SIG-M5 (cell line): ENCODE measurements at places on chromosomes 5 and 9.

DNA sequence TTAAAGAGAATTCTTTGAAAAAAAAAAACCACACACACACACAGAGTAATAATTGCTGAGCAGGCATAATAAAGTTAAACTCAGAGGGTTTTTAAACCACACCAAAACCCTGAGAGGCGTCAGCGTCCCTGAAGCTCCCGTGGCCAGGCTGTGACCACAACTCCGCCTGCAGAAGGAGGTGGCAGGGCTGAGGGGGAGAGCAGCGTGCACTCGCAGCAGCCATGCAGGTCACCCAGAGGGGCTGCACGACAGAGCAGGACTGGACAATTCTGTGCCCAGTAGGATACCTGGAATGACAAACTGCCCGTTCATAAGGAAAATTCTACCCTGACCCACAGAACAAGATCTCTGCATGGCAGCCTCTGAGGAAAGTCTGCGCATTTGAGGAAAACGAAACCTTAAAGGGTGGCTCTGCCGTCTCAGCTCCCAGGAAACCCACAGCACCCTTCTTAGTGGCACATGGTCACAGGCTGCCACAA lies 44.0 kb downstream of the ROR2 start:
- DNase-seq, result no peak

DNA sequence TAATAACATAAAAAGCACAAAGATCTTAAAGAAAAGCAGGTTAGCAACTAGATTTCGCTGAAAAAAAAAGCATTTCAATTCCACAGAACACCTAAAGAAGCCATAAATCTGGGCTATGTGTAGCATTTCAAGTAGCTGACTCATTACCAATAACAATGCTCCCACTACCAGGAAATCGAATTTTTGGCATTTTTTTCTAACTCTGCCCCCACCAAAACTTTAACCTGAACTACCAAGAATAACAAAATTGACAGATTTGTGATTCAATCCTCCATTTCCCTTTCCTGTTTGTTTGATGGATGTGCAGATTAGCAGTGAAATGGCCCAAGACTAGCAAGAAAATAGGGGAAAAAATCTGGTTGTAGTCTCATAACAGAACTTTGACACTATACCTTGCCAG lies 180.2 kb downstream of the RASEF start:
- DNase-seq, result no peak

DNA sequence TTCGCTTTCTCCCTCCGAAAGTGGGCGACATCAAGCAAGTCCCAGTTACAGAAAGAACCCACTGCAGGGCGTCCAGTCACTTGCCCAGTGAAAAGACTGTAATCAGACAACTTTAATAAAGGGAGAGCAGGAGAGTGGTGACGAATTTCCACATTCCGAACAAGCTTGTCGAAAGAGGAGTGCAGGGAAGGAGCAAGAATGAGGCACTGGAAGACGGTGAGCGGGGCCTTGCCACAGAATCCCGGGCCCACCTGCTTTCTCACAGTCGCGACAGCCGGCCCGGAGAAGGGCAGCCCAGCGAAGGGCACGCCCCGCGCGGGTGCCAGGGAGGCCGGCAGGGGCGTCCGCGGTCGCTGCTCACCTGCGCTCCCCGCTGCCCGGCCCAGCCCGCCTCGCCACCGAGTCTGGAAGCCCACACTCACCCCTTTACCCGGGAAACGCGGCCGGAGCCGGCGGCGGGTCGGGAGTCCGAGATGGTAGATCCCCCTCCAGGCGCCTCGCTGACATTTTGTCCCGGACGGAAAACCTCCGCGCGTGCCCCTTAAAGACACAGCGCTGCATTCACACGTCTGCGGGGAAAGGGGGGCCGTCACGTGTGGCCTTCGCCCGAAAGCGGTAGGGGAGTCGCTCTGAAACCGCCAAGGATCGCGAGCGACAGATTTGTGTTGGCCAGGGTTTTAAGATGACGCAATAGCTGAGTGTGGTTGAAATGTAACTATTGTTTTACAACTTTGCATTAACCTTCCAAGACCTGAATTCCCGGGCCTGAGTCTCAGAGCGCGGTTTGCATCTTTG lies at the start of gene ZBED3:
Gene ZBED3 (minus strand): TSS at position 597 of the 795 bp plus-strand sequence. CDS start 9,407 bp downstream, outside the sequence.
- no peak for DNase-seq

DNA sequence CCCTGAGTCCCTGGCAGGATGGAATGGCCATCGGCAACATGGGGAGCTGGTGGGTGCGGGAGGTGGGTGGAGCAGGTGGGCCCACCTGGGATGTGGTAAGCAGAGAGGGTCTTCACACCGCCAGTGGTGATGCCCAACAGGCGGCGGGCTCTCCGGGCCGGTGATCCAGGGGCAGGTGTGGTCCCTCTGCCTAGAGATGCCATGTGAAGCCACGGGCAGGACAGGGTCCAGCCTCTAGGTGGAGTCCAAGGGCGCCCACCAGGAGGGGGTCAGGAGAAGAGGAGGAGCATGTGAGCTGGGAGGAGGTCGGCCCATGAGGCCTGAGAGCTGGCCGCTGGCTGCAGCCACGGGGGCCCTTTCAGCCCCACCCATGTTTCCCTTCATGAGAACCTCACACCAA lies 221.1 kb downstream of the FANCC start:
- no peak for DNase-seq

DNA sequence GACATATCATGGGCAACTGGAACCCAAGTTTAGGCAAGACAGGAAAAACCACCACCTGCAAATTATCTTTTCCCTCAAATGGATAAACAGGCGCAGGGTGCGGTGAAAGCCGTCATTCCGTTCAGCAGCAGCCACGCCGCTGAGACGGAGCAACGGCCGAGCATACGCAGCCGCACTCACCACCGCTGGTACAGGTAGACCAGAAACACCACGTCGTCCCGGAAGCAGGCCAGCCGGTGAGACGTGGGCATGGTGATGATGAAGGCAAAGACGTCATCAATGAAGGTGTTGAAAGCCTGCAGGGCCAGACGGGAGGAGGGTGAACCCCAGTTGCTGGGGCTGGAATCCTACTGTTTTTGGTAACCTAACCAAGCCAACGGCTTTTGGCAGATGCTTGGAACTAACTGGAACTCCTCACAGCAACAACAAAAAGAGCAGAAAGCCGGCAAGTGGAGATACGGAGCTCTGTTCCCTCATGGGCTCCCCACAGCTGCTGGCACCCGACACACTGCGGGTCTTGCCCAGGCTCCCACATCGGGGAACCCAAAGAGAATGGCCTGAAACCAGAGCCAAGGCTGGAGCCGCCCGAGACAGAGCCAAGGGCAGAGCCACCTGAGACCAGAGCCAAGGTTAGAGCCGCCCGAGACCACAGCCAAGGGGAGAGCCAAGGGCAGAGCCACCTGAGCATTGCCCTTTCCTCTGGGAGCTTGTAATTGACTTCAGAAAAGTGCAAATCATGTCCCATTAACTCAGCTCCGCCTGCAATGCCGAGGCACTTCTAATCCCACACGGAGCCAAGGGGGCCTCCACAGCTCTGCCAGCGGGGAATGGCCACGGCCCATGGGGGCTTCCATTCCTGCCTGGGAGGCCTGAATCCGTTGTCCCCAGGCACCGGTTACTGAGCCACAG lies 24.2 kb downstream of the CLPTM1L start:
- no peak for DNase-seq

DNA sequence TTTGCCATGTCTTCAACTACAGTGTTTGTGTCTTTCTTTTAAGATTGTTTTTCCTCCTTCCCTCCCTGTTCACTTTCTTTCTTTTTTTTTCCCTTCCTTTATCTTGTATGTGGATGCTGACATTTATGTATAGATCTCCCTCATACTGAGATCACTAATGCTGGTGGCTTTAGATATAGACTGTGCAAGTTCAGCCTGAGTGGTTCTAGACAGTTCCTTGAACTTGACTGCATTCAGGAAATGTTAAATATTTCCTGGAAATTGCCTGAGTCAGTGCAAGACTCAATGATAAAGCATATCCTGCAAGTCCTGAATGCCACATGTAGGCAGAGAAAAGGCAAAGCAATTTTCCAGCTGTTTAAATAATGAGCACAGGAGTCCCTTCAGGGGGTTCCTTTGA lies 182.5 kb upstream of the NR3C1 start:
- no peak for DNase-seq

GRCh38 chr5:88808153-88808552 lies 74.8 kb downstream of the MEF2C start:
- no peak for DNase-seq

GRCh38 chr9:35858458-35858857 lies 11.7 kb downstream of the OR13J1 start:
- DNase-seq, result no peak

- DNase-seq, result no peak
Observed at GRCh38 chr5:134115806-134116175, 1.3 kb downstream of the TCF7 start.

GRCh38 chr5:76111477-76112174 lies 28.4 kb downstream of the SV2C start:
- DNase-seq, result no peak

- no peak for DNase-seq
Observed at GRCh38 chr9:110835404-110835803, 166.8 kb downstream of the MUSK start.

GRCh38 chr9:124841075-124841821 lies 12.0 kb upstream of the WDR38 start:
- no peak for DNase-seq

GRCh38 chr5:13325765-13326164 lies 618.7 kb downstream of the DNAH5 start:
- DNase-seq, result no peak

DNA sequence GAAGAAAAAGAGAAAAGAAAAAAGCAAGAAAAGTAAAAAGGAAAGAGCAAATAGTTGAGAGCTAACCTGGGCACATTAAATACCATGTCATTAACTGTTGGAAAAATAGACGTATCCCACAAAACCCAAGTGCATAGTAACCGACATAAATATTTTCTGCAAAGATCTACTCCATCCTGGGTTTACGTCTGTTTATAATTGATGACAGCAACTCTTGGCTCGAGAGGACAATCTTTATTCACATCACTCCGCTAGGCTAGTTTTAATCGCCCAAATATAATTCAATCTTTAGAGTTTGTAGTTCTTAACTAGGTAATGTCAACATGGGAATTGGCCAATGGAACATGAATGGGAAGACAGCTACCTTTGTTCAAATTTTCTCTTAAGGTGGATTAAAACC lies 321.7 kb upstream of the TNC start:
- DNase-seq, result no peak

GRCh38 chr5:53089481-53089991 lies 20.0 kb downstream of the MOCS2 start:
- no peak for DNase-seq

GRCh38 chr9:91943478-91944470 lies 6.3 kb downstream of the ROR2 start:
- DNase-seq, result no peak

DNA sequence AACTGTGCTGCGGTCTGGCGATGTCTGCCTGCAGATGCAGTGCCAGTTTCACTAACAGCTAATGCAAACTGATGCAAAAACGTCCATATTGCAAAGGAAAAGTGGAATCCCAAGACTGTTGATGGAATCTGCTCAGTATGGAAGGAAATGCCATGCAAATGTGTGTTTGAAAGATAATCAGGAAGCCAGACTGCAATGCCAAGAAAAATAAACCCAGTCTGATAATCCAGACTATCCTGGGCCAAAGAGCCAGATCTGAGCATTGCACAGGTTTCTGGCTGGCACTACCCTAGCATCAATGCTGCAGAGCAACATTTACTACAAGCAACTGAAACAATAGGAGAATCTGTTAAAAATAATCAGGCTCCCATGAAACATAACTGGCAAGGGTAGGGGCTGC lies 130.3 kb downstream of the FSTL4 start:
- DNase-seq, result no peak

DNA sequence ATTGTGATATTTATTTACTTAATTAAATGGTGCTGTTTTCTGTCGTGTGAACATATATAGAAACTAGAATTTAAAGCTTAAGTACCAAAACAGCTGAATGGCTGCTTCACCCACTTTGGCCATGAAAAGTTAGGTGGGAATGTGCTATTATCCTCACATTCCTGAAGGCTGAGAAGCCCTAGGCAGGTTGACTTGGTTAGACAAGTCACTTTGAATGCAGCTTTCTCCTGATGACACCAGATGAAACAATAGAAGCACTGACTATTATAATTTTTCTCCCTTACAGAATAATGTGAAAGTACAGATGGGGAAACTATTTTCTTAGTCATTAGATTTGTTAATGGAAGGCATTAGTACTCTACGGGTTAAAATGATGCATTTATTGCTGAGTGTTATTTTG lies 65.1 kb upstream of the C5orf46 start:
- DNase-seq, result no peak

DNA sequence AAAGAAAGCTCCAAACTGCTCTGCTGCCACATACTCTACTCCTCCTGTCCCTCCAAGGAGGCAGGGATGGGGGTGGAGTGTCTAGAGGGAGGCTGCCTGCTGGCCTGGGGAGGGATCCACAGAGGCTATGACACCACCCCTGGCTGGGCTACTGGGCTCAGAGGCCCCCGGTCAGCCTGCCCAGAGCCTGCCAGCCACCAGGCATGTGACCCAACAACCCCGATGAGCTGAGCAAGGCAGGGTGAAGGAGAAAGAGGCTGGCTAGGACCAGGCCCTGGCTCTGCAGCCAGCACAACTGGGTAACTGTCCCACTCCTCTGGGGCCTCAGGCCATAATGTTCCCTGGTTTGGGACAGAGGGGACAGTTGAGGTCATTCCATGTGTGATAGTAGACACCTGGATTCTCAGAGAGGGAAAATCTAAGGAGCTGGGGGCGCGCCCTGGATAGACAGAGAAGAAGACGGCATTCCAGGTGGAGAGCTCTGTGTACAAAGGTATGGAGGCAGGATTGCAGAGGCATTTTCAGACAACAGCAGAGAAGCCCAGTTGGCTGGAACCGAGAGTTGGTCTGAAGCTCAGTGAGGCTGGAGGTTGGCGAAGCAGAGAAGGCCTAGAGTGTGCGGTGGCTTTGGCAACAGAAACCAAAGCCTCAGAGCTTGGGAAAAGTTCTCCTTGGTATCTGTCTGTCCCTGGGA lies 33.8 kb upstream of the IL17B start:
- DNase-seq, result no peak

GRCh38 chr5:158943057-158943456 lies 156.7 kb downstream of the EBF1 start:
- no peak for DNase-seq

GRCh38 chr5:129474544-129474943 lies 14.4 kb downstream of the ADAMTS19 start:
- DNase-seq, result no peak

- DNase-seq, result peak; percentile 77
Observed at GRCh38 chr9:72586388-72587130, 65.2 kb downstream of the TMC1 start.

GRCh38 chr5:54390539-54391031 lies 64.9 kb upstream of the HSPB3 start:
- no peak for DNase-seq
